Activated CD8-positive, alpha-beta memory T cell treated with anti-CD3 and anti-CD28 coated beads, Interleukin-2, amount 10 ng/mL, durations not matched to agents 7 days and 5 days (primary cell): ENCODE measurements at places on chromosomes 2 and 18. TPM values are rescaled to one million over a fixed set of nuclear protein-coding genes. Genes with fewer than 3 reads are reported as not detected.
A peak's percentile ranks its signal among the peaks of the same experiment; 100 is the strongest.

Gene KCNIP3
- total RNA-seq, result not detected

DNA sequence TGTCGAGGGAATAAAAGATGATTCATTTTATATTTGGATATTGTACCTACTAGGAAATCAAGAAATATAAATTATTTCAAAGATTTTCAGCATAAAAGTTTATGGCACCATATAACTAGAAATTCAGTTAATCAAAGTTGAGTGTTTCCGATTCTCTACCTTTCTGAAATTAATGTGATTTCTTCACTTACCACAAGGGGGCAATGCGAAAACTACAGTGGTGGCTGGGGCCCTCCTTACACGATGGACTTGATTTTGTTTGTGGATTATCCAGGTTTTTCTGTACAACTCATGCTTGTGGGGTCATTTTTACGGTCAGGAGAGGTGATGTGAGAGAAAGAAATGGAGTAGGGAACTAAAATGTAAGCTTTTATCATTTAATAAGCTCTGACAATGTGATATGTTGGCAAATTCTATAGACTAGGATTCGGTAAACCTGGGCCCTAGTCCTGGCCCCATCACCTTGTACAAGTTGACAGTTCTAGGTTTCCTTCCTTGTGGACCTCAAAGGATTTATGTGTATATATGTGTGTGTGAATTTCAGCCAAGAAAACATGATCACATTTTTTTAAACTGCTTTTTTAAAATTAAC is 47.6 kb downstream of the G6PC2 start:
- peaks cover 4% of the 10 kb centered on the region for H3K36me3 ChIP-seq
- peaks cover 6% of the 10 kb centered on the region for H3K4me1 ChIP-seq
- DNase-seq, result no peak
- peaks cover 28% of the 10 kb centered on the region for H3K27me3 ChIP-seq
- no peak overlapping the region for H3K27ac ChIP-seq

DNA sequence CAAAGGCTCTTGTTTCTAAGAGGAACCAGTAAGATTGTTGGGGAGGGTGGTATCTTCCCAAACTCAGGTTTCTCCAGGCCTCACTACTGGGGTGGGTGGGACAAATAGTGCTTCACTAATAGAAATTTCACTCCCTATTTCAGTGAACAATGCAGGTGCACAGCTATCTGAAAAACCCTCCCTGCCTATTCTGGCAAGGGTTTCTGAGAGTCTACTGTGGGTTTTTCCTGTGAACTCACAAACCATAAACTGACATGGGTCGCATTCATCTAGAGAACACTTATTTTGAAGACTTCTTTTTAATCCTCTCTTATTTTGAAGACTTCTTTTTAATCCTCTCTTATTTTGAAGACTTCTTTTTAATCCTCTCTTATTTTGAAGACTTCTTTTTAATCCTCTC is 4.4 kb downstream of the IL36A start:
- no peaks in the 10 kb centered on the region for H3K36me3 ChIP-seq
- no peak overlapping the region for H3K27ac ChIP-seq
- no peak overlapping the region for H3K4me3 ChIP-seq
- no peak for DNase-seq
- peaks cover 7% of the 10 kb centered on the region for H3K4me1 ChIP-seq

GRCh38 chr18:69400253-69400975 is at the start of gene DOK6:
Gene DOK6 (plus strand): TSS chr18:69400888.
- peak within 1 kb of the TSS; percentile 54 for H3K4me3 ChIP-seq
- no peaks in the 10 kb centered on the region for H3K36me3 ChIP-seq
- peaks cover 11% of the 10 kb centered on the region for H3K4me1 ChIP-seq
- no peak for DNase-seq
- H3K27ac ChIP-seq, result no peak within 1 kb of the TSS

- peaks cover 9% of the 10 kb centered on the region for H3K36me3 ChIP-seq
- peak overlapping the region; percentile 32 for H3K27ac ChIP-seq
- DNase-seq, result no peak
- H3K4me1 ChIP-seq, result peaks cover 22% of the 10 kb centered on the region
- no peaks in the 10 kb centered on the region for H3K27me3 ChIP-seq
- peak overlapping the region; percentile 84 for H3K4me3 ChIP-seq
Measured at GRCh38 chr2:112253261-112253815, 1.5 kb downstream of the ZC3H8 start.

Gene PLCL1
- 0.26 TPM for total RNA-seq

Gene ERMN
- total RNA-seq, result 3.7 TPM

GRCh38 chr2:138707392-138708074 is 72.7 kb downstream of the NXPH2 start:
- H3K4me3 ChIP-seq, result no peak overlapping the region
- no peak for DNase-seq
- no peak overlapping the region for H3K27ac ChIP-seq
- H3K27me3 ChIP-seq, result peaks cover 3% of the 10 kb centered on the region
- no peaks in the 10 kb centered on the region for H3K36me3 ChIP-seq
- H3K4me1 ChIP-seq, result peaks cover 5% of the 10 kb centered on the region

Gene PMAIP1
- total RNA-seq, result 54.7 TPM

Gene UGT1A10
- total RNA-seq, result not detected

DNA sequence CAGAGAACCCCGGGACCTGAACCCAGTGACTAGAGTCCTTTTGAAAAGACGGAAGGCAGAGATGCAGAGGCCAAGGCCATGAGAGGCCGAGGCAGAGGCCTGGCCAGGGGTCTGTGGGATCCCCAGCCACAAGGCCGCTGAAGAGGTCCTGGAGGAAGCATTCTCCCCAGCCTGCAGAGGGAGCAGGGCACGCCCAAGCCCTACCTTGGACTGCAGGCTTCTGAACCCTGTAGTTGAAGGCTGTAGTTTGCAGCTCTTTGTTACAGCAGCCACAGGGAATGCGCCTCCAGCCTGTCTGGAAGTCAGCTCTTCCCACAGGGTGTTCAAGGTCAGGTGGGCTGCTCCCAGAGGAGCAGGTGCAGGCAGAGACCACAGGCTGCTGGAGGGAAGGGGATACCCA is 22.1 kb upstream of the PXDN start:
- no peaks in the 10 kb centered on the region for H3K36me3 ChIP-seq
- H3K27me3 ChIP-seq, result no peaks in the 10 kb centered on the region
- H3K4me1 ChIP-seq, result no peaks in the 10 kb centered on the region
- DNase-seq, result no peak
